ENCODE measurements at places on chromosomes 1 and 21.
A peak's percentile ranks its signal among the peaks of the same experiment; 100 is the strongest.

- DNase-seq: no peak
Observed at GRCh38 chr1:115183721-115184259, 94.5 kb upstream of the TSPAN2 start.

DNA sequence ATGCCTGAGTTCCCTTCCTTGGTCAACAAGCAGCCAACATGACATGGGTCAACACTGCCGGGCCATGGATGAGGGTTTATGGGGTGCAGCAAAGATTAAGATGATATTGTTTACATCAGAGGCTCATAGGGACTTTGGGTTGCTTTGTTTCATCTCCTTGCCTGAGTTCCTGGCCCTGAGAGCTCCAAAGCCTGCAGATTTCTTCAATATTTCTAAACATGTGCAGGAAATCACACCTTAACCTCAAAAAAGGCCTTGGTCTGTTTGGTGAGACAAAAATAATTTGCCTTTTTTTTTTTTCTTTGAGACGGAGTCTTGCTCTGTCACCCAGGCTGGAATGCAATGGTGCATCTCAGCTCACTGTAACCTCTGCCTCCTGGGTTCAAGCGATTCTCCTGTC is 876 bp downstream of the SLAMF8 start:
- no peak for DNase-seq

DNA sequence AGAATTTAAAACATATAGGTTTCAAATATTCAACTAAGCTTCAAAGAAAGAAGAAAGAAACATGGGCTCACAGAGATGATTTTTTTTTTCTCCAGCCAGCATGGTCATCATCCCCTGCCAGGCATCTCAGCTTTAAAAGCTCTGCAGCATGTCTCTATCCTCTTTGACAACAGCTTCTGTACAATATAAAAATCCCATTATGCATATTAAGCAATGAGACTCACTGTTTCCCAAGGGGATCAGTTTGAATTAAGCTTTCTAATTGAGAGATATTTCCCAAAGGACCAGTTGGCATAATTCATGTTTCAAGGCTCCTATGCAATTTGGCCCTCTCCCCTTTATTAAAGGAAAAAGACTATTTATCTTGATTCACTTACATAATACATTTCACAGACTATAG is 220.3 kb downstream of the GRIK1 start:
- no peak for DNase-seq

DNA sequence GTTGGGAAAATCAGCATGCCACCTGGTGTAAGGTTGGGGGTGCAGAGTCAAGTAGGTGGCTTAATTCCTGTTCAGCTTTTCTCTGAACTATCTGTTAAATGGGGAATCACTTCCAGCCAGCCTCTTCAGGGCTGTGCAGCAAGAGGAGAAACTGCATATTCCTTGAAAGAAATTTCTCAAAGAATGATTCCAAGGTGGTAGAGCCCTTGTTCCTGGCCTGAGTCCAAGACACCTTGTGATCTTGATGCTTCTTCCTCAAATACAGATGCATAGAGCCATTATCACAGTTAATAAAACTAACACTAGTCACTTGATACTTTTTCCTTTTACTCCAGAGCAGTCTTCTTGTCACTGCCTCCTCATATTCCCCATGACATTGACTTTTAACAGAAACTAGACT is 5.2 kb downstream of the TXLNA start:
- no peak for DNase-seq

DNA sequence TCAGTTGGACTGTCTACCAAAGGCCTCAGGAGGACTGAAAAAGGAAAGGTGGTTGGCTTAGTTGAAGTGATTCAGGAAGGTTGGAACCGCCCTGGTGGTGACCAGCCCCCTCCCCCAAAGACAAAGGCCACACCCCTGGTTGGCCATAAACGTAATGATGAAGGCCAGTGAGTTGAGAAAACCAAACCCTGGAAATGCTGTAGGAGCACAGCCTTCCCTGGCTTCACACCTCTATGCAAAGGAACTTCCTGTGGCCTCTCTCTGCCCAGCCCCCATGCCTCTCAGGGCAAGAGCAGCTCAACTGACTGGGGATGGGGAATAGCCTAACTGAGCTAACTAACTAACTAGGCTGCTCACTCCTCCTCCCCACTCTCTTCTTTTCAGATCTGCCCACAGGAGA is 90.4 kb downstream of the NPHP4 start:
- DNase-seq: no peak

GRCh38 chr1:44242746-44243145 is 29.5 kb downstream of the DMAP1 start:
- no peak for DNase-seq

- DNase-seq: no peak
Observed at GRCh38 chr1:207070811-207071210, 17.7 kb downstream of the PFKFB2 start.

DNA sequence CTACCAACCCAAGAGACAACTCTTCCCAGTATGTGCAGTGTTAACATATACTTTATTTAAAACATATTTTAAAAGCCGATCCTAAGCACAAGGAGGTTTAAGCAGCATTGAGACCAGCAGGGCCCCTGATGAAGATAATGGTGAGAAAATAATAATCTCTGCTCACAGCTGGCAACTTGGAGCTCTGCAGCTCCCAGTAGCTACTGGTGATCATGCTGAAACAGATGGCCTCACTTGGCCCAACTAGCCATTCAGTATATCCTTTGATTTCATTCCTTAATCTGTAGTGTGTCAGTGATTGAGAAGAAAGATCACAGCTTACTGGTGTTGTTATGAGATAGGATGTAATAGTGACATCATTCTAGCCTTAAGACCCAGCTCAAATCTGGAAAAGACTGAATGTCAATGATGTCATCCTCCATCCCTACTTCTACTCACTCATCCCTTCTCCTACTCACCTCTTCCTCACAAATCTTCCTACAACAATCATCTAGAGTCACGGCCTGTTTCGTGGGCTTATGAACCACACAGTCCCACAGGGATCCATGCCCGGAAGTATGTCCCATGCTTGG is 817.9 kb downstream of the PLA2G4A start:
- DNase-seq: no peak

DNA sequence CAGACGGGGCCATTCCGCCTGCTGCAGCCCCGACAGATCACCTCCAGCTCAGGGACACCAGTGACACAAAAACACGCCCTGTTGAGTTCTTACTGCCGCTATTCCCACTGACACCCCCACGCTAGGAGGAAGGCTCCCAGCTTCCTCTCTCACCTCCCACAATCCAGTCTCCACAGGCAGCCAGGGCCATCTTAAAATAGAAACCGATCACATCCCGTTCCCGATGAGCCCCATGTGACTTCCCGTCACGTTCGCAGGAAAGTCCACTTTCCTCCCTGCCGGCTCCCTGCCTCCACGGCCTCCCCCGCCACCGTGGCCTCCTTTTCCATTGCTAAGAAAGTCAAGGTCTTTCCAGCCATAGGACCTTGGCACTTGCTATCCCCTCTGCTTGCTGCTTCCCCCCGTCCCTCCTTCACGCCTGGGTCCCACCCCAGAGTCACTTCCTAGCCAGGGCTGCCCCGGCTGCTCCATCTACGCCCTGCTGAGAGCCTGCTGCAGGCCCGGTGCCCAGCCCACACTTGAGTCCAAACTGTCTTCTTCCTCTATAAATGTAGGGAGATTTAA is 24.0 kb upstream of the DDOST start:
- no peak for DNase-seq

GRCh38 chr21:18951271-18952038 is 547.9 kb upstream of the TMPRSS15 start:
- DNase-seq: no peak

DNA sequence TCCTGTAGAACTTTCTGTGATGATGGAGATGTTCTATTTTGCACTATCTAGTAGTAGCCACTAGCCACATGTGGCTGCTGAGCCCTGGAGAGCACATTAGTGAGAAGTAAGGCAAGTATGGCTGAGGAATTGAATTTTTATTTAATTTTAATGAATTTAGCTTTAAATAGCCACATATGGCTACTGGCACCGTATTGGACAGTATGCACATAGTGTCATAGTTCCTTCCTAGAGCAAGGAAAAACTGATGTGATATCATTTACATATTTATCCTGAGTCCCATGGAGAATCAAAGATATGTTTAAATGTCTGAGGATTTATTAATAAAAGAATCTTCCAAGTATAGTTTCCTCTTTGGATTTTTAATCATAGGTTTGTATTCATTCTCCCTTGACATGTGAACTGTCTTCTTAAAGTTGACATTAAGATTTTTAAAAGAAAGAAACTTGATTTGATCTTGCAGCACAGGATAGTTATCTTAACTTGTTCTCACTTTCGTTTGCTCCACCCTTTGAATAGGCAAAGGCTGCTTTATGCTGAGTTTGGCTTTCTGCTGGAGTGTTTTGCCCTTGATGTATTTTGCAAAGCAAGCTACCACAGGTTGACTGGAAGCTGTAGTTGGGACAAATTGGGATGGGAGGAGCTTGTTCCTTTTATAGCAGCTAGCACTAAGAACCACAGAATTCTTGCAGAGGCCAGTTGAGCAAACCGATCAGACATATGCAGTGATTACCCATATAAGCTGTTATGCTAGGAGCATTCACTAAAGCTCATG is 129.7 kb downstream of the VPS13D start:
- DNase-seq: no peak

GRCh38 chr21:46459024-46459355 is 299 bp downstream of the DIP2A start:
- no peak for DNase-seq

- no peak for DNase-seq
Observed at GRCh38 chr1:247998811-247999210, 14.6 kb upstream of the OR2L5 start.

DNA sequence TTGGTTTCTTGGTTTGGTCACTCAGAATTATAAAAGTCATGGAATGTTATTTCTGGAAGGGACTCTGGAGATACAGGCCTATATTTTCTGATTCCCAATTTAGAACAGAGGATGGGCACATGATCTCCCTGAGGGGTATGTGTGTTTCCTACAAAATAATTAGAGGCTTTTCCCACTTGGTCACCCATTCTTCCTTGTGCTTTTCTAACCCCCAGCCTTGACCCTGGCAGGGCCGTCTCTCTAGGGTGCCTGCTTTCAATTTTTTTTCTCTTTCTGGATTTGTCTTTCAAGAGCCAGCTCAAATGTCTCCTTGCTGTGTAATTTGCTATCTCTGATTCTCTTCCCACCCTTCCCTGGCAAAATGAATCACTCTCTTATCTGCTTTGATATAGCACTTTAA is 131.9 kb downstream of the HLX start:
- no peak for DNase-seq

- DNase-seq: no peak
Observed at GRCh38 chr1:230149751-230150584, 82.9 kb downstream of the GALNT2 start.

- no peak for DNase-seq
Observed at GRCh38 chr21:14453339-14454015, 70.5 kb upstream of the HSPA13 start.

GRCh38 chr1:10253755-10254154 is 43.4 kb downstream of the KIF1B start:
- DNase-seq: no peak

GRCh38 chr1:59485949-59486348 is 189.1 kb downstream of the FGGY start:
- DNase-seq: no peak

GRCh38 chr1:65764052-65764451 is 28.6 kb upstream of the PDE4B start:
- no peak for DNase-seq

GRCh38 chr1:156490401-156491032 is 10.1 kb downstream of the MEF2D start:
- no peak for DNase-seq

DNA sequence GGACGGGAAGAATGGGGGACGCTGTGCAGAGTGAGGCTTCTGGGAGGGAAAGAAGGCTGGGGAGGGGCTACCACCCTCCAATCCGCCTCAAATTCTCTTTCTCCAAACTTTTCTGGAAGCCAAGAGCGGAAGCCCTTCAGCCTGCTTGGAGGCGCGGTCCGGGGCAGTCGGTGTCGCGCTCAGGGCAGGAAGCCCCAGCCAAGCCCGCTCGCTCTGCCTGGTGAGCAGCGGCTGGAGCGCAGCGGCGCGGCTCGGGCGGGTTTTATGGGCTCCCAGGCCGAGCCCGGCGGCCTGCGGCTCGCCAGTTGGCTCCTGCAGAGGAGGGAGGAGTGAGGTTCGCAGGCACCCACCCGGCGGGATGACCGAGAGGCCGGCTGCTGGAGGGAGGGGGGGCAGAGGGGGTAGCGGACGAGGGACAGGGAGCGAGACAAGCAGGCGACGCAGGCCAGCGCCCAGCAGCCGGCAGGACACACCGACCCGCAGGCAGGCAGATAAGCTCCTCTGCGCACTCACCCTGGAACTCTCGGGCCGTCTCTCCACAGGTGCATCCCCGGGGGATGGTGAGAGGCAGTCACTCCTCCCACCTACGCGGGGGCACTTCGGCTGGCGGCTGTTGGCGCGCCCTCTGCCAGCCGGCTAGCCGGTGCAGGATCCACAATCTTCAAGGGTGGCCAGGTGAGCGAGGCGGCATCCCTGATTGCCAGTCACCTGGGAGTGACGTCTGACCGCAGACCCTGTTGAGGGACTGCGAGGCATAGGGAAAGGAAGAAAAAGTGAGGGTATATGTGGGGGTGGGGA is at the start of gene AVPR1B:
AVPR1B (minus strand) TSS at position 238 of the 798 bp plus-strand sequence. CDS start 498 bp downstream, outside the sequence.
- DNase-seq: peak; percentile 1

GRCh38 chr1:63665410-63665809 is 72.2 kb downstream of the PGM1 start:
- DNase-seq: no peak

- DNase-seq: no peak
Observed at GRCh38 chr1:44659566-44659965, 14.7 kb downstream of the TMEM53 start.

- DNase-seq: no peak
Observed at GRCh38 chr1:8299963-8300362, 18.0 kb upstream of the SLC45A1 start.

DNA sequence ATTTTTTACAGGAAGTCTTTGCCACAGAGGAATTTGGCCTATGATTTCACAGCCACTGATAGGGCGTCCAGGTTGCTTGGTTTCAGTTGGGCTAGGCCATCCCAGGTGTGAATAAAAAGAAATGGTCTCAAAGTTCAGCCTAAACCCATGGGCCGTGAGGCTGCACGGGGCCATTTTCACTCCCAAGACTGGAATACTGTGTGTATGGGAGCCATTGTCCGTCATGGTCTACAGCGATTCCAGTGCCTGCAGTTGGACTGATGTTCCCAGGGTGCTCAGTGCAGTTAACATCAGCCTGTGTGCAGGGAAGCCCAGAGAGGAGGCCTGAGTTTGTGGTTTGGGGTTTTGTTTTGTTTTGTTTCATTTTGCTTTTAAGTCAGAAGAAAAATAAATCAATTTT is 133.2 kb downstream of the ADSS2 start:
- DNase-seq: no peak

Measured in stimulated activated CD8-positive, alpha-beta memory T cell treated with anti-CD3 and anti-CD28 coated beads, Interleukin-15, amount 100 ng/mL, for 4 hours (primary cell).